Stimulated activated CD4-positive, alpha-beta T cell treated with anti-CD3 and anti-CD28 coated beads, Interleukin-1b, Interleukin-23, amount 100 ng/mL, for 1 hour (primary cell): ENCODE measurements at places on chromosomes 4 and X.

- DNase-seq: no peak
Measured at GRCh38 chr4:17765514-17766286, 15.7 kb downstream of the FAM184B start.

DNA sequence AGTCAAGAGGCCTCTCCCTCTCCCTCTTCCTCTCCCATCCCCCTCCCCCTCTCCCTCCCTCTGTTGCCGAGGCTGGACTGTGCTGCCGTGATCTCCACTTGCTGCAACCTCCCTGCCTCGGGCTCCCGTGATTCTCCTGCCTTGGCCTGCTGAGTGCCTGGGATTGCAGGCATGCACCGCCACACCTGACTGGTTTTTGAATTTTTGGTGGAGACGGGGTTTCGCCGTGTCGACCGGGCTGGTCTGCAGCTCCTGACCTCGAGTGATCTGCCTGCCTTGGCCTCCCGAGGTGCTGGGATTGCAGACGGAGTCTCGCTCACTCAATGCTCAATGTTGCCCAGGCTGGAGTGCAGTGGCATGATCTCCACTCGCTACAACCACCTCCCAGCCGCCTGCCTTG is 165.1 kb downstream of the CENPC start:
- no peak for DNase-seq

GRCh38 chrX:48695534-48695896 is 1.0 kb upstream of the SUV39H1 start:
- no peak for DNase-seq

DNA sequence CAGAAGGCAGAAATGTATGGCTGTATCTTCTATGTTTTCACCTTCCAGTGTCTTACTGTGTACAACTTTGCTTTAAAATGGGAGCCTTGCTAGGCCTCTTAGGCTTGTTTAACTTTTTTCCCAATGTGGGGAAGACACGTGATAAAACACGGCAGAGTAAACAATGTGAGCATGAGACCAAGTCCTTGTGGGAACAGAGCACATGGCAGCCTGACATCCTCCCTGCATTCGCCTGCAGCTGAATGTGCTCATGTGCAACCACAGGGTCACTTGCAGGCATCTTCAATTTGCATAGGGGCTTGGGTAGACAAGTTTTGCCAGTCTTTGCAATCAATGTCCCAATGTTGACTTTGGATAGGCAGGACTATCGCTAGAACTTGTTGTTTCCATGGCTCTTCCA is 91.8 kb downstream of the CCNG2 start:
- DNase-seq: no peak

- no peak for DNase-seq
Measured at GRCh38 chr4:73831569-73831968, 4.9 kb upstream of the CXCL6 start.

DNA sequence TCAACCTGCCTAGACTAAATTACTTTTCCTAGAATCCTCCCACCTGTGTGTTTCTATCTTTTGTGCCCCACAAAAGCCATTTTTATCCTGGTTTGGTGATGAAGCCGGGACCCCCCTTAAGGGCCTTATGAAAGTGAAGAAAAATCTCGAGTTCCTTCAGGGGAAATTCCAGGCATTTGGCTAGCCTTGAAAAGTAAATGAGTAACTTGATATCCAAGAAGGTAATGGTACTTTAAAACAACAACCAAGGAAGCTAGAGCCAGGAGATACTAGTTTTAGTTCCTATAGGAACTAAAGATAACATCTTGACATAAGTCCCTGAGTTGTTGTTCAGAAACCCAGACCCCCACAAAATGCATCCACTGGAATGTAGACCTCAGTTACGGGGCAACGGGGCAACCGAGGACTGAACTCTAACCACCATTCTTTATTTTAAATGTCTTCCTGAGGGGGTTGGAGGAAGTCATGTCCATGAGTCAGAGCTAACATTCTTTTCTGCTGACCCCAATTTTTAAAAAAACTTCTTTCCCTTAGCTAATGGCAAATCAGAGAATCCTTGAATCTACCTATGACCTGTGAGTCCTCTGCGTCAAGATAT is 73.9 kb downstream of the VCX3A start:
- DNase-seq: no peak

GRCh38 chr4:181687116-181687515 is 556.1 kb upstream of the TENM3 start:
- DNase-seq: no peak

- DNase-seq: no peak
Measured at GRCh38 chr4:109315341-109315740, 12.9 kb upstream of the COL25A1 start.

- no peak for DNase-seq
Measured at GRCh38 chr4:146359771-146360170, 145.4 kb downstream of the REELD1 start.

GRCh38 chr4:28926156-28926555 is 1794.0 kb upstream of the PCDH7 start:
- DNase-seq: no peak

DNA sequence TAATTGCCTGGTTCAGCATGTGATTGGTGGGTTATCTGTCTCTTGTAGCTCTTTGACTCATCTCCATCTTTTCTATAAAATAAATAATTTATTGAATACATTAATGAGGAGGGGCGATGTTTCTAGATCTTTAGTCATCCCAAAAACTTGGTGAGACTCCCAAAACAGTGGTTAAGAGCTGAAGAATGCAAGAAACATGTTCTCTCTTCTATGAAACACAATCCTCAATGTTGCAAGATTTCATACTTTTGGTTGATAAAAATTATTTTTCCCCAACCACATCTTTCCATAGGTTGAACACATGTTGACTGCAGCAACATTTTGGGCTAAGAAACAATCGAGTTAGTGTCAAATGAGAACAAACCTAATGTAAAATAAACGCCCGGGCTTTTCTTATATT is 1.2 kb upstream of the TMEM47 start:
- no peak for DNase-seq

- DNase-seq: no peak
Measured at GRCh38 chrX:50448565-50448964, 22.1 kb downstream of the DGKK start.

GRCh38 chr4:86338989-86339388 is 20.9 kb downstream of the MAPK10 start:
- DNase-seq: no peak

GRCh38 chr4:48331577-48332330 is 9.6 kb upstream of the SLAIN2 start:
- DNase-seq: no peak

GRCh38 chrX:117996408-117996807 is 120.2 kb downstream of the KLHL13 start:
- no peak for DNase-seq

- no peak for DNase-seq
Measured at GRCh38 chrX:1152090-1152489, 60.4 kb downstream of the CRLF2 start.

DNA sequence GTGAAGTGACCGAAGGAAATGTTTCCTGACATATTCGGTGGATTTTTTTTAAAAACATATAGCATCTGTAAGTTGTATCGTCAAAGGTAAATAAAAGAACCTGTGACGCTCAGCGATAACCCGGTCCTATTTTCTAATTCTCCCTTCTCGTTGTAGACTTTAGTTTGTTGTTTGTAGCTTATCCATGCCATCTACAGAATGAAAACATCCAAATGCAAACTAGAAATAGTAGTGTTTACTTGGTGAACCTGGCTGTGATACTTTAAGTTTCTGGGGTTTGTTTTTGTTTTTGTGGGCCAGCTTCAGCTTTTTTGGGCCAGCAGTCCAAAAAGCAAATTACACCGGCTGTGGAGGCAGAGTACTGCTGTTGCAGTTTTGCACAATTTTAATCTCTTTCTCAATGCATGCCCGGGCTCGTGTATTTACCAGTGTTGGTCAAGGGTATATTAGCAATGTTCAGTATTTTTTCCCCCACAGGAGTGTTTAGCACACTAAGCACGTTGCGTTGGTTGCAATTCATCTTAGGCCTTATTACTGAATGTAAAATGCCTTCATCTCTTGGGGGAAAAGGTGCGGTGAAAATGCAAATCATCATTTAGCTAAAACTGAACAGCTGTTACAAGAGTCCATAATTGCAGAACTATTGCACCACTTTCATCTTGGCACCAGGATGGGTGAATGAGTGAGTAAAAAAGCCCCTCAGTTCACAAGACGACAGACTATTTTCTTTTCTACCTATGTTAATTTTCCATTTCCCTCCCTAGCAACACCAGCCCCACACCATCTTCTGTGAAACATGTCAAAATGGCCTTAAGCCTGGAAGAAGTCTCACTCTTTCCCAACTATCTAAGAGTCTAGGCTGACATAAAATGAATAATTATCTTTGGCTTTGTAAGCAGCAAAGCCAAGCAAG is 1.7 kb upstream of the CNOT6L start:
- DNase-seq: no peak

DNA sequence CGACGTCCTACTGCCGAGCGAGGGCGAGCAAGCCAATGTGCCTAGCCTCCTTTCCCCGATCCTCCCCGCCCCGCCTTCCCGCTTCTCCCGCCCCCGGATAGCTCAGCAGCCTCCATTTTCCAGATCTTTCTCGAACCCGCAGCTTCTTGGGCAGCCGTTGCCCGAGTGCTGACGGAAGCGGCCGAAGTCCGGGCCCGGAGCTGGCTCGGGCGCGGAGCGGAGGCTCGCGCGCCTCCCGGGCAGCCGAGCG is 172 bp upstream of the HSPA4L start:
- DNase-seq: peak; percentile 22

DNA sequence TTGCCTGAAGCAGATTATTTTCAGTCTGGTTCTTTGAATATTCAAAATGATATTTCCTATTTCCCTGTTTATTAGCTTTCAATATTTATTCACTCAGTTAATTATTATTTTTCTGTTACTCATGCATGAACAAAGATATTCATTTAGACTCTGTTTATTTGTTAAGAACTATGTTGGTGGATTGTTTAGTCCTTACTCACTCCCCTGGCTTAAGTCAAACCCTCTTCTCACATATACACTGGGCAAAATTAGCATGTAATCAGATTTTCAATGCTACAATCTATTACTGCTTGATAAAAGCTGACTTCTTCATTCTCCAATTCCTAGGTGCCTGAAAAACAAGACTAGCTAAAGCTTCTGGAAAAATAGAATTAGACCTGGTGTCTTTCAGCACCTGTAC is 335.8 kb downstream of the FAT4 start:
- DNase-seq: no peak

DNA sequence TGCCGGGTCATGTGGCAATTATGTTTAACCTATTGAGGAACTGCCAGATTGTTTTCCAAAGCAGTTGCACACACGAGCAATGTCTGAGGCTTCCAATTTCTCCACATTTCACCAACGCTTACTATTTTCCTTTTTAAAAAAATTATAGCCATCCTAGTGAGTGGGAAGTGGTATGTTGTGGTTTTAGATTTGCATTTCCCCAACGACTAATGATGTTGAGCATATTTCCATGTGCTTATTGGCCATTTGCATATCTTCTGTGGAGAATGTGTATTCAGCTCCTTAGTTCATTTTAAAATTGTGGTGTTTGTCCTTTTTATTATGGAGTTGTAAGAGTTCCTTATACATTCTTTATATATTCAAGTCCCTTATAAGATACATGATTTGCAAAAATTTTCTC is 60.2 kb downstream of the MTMR1 start:
- no peak for DNase-seq
